ENCODE measurements at places on chromosomes 11 and 22.

GRCh38 chr11:118628432-118628831 is 21.0 kb downstream of the PHLDB1 start:
- DNase-seq: no peak

- DNase-seq: peak; percentile 25
These were observed 3.8 kb upstream of the CCDC86 start for GRCh38 chr11:60838132-60838531.

DNA sequence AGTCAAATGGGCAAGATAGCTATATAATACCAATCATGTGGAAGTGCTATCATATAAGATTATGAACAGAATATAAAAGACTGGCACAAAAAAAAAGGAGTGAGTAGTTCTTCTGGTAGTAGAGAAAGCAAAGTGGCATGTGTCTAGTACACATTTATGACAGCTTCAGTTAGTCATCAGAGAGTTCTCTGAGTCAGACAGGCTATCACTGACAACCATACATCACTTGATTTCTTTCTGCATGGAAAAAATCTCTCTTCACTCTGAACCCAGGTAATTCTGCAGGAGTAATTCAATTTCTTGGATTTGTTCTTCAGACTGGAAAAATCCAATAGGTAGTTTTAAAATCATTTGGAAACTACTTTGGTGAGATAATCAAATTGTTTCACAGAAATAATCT is 286.8 kb upstream of the ANO3 start:
- no peak for DNase-seq

DNA sequence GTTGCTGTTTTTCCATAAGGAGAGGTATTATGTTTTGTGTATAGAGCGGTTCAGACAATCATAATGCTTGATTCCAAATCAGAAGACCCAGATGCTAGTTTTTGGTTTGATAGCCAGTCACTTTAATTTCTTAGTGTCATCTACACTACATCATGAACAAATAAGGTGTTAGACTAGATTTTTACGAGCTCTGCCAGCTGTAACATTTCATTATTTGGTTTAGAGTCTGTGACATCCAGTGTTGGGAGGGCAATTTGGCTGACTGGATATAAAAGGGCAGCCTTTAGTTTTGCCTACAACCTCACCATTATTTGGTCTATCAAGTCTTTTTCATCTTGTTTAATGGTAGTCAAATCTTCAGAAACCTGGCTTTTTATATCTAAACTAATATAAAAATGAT is 30.2 kb upstream of the FBXO3 start:
- DNase-seq: no peak

GRCh38 chr11:57763568-57763967 is 2.0 kb downstream of the CTNND1 start:
- peak; percentile 74 for DNase-seq

- DNase-seq: peak; percentile 14
These were observed 1112.0 kb upstream of the CCDC90B start for GRCh38 chr11:84398017-84398626.

- DNase-seq: peak; percentile 72
These were observed 936 bp downstream of the BRD1 start for GRCh38 chr22:49826603-49827270.

GRCh38 chr11:85844439-85845123 is 10.6 kb upstream of the CCDC83 start:
- peak; percentile 40 for DNase-seq

GRCh38 chr11:118606844-118607228 is 579 bp upstream of the PHLDB1 start:
- DNase-seq: peak; percentile 9

- DNase-seq: peak; percentile 47
These were observed 45.3 kb upstream of the NECTIN1 start for GRCh38 chr11:119774172-119774763.

GRCh38 chr11:125082611-125083311 is 19.7 kb downstream of the SLC37A2 start:
- DNase-seq: peak; percentile 79

GRCh38 chr22:41339823-41340222 is 38.5 kb downstream of the ZC3H7B start:
- no peak for DNase-seq

- peak; percentile 18 for DNase-seq
These were observed 68.6 kb downstream of the LDLRAD3 start for GRCh38 chr11:36012455-36012854.

GRCh38 chr22:27260087-27260698 is 541.4 kb downstream of the MN1 start:
- no peak for DNase-seq

GRCh38 chr11:30983143-30983542 is 386.4 kb downstream of the DCDC1 start:
- no peak for DNase-seq

DNA sequence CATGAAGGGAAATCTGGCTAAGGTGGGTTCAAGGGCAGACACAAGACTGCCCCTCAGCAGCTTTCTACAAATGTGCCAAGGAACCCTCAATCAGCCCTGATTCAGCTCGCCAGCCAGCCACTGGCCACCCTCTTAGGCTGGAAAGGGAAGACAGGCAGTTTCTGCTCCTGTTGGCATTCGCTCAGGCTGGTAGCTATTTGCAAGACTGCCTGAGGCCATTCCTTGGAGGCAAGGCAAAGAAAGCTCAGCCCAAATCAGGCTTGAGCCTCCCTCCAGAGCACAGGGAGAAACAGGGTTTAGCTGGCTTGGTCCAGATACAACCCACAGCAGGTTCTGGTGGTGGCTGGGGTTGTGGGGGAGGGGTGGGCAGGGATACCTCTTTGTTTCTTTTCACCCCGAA is 19.2 kb downstream of the TP53I11 start:
- peak; percentile 57 for DNase-seq

GRCh38 chr11:7645206-7645605 is 28.1 kb downstream of the CYB5R2 start:
- no peak for DNase-seq

GRCh38 chr22:20008221-20008995 is 8.2 kb downstream of the ARVCF start:
- DNase-seq: no peak

DNA sequence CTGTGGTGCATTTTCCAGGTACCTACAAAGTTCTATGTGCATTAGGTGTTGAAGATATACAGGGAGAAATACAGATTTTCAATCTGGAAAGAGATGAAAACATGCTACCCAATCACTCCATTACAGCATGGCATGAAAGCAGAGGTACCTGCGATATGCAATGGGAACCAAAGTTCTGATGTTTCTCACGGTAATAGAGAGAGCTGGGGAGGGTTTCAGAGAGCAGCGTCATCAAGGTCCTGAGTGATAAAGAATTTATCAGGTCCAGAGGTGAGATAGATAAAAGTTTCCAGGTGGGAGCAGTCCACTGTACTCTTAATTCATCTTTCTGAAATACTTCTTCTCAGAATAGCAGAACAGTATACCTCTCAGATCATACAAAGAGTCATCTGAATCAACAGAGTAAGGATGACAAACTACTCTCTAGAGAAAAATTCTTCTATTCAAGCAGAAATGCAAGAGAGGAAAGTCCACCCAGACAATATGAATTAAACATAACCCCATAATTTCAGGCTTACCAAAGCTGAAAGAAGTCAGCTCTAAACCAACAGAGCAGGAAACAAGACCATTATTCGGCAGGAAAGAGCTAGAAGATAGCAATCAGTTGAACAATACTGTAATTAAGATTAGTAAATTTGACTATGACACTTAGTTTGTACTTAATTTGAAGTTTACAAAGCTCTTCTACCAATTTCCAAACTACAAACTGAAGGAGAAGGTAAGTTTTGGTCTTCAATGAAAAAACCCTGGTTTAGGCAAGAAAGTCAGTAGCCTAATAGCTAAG is 12.8 kb downstream of the CTSC start:
- no peak for DNase-seq
